SIG-M5 (cell line): ENCODE measurements at places on chromosomes 6 and 20.

DNA sequence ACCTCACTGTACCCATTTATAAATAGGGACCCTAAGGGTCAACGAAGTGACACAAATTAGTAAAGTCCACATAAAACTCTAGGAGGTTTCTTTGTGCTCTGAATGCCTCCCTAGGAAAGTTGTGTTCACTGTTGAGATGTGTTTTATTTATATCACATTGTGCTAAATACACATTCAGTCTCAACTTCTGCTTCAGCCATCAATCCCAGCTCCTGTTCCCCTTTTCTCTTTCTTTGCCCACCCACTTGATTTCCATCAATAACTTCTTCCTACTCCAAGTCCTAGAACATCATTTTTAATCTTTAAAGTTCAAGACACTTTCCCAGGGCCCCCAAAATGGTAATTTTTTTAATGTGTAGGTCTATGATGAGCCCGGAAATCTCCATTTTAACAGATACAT is 208.3 kb upstream of the RAB32 start:
- no peak for DNase-seq

DNA sequence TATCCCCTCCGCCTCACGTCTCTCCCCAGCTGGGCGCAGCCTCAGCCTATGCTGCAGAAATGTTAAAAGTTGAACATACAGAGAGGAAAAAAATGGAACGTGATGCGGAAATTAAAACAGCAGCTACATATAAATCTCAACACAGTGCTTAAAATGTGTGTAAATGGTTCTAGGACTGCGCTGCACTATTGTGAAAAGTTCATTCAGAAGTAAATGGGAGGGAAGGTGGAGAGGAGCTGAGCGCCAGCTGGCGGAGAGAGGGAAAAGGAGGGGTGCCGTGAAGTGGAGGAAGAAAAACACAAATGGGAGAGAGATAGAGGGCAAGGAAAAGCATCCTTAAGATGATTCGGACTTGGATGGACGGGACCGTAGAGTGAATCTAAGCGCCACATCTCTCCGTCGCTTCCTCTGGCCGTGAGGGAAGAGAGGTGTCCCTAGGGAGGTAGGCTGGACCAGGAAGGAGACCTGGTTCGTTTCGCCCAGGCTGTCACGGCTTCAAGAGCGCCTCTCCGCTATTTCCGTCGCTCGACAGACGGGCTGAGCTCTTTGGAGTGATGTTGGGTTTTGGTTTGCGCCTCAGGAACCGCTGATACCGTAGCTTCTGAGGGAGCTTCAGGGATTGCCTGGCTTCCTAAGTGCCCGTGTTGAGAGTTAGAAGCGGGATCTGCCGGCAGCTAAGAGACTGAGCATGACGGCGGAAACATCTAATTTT is 113.7 kb downstream of the TRIM27 start:
- no peak for DNase-seq

DNA sequence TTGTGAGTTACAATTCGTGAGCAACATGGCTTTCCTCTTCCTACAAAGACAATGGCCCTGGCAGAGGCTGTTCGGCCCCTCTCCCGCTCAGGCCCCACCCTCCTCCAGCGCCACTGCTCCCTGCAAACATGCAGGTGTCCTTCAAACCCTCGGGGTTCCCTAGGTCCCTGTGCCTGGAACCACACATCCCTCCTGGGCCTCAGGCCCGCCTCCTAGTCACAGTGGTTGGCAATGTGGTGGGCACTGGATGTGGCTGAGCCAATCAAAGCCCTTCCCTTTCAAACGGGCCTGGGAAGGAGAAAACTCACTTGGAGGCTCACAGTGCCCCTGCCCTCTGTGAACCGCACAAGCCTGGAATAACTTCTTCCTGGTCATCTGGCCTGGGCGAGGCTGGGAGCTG is 147.2 kb downstream of the TFAP2C start:
- no peak for DNase-seq

DNA sequence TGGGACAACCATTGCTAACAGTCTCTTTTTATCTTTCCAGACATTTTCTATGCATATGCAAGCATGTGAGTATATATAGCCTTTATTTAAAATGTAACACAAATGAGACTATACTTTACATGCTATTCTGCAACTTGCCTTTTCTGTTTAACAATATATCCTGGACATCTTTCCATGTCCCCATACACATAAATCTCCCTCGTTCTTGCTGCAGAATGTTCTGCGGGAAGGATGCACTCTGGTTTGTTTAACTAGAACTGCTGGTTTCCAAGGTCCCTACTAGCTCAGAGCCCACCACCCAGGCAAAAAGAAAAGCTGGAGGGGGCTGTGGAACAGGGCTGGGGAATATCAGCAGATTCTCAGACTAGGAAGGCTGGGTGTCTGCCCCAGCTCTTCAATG is 35.2 kb upstream of the CCDC167 start:
- DNase-seq = no peak

DNA sequence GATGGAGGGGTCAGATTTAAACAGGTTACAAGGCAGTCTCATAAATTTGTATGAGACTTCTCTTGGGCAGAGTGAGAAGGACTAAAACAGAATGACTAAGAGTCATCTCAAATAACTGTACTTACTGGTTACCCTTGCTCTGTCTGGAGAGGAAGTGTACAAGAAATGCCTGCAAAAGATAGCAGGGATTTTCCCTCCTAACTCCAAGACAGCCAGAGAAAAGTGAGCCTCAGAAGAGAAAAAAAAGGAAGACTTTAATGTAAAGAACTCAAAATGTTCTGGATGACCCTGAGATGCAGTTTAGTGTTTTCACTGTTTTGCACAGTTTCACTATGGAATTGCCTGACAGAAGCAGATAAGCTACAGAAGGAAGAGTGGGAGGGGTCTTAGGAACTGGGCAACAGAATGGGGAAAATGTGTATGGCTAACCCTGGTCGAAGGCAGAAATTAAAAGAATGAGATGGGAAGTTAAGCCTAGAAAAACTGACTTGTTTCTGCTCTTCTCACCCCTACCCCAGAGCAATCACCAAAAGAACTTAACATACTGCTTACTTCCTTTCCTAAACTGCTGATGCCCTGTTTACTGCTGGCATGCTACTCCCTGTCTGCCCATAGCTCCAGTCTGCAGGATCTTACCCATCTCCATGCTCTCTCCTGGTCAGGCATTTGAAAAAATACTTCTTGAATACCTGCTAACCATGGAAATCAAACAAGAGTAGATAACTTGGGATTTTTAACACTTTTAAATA is 98.1 kb upstream of the MARCKS start:
- DNase-seq = no peak

- DNase-seq = no peak
Measured at GRCh38 chr20:10864076-10864672, 190.4 kb upstream of the JAG1 start.

DNA sequence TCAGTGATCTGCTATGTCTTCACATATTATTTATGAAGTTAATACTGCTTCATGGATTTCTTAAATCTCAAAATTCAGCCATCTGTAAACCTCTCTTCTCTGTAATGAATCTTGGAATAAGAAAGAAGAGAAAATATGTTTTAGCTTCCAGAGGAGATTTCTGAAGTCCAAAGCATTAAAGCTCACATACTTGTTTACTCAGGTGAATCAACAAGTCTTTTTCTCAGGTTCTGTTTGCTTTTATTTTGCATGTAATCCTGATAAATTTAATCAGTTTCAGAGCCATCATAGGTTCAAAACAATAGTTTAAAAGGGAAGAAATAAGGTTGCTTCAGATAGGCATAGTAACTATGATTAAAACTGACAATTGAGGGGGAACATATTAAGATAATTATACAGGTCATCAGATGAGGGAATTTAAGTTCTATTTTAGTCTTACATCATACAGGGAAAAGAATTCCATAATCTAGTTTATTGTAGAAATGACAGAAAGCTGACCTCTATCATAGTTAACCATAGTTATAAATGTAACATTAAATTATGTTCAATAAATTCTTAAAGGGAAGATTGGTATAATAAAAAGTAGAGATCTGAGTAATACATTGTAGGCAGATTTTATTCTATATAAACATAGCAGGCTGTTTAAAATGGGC is 716.2 kb downstream of the EYS start:
- no peak for DNase-seq

DNA sequence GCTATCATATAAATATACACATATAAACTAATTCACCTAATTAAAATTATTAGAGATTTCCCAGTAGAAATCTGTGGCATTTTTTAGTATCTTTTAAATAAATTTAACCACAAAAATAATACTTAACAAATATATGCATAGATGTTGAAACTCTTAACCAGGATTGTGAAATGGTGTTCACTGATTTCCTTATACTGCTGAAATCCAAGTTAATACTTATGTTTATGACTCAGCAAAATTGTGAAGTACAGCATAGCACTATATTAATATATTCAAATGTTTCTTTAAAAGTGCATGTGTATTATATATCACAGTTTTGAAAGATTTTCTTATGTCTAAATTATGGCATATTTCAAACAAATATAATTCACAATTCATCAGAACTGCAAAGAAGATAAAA is 328.2 kb upstream of the MANEA start:
- no peak for DNase-seq

GRCh38 chr6:116386581-116387299 is 16.0 kb downstream of the DSE start:
- no peak for DNase-seq

DNA sequence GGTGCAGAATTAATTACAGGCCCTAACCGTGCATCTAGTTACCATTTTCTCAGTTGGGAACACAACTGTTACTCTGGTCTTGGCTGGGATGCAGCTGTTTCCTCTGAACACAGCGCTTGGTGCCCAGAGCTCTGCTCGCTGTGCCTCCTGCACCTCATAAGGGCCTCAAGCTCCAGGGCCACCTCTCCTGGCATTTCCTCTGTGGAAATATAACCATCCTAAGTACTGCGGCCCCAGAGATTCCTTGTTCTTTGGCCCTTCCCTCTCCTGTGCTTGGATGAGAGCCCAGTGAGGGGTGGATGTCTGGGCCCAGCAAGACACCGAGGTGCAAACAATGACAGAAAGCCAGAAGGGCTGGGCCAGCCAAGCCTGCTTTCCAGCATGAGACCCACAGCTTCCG is 169.9 kb upstream of the CST7 start:
- DNase-seq = no peak

GRCh38 chr20:60447703-60448102 is 489.5 kb downstream of the CDH26 start:
- no peak for DNase-seq

- DNase-seq = no peak
Measured at GRCh38 chr6:136371959-136372358, 82.3 kb upstream of the BCLAF1 start.

- DNase-seq = no peak
Measured at GRCh38 chr6:140567466-140567865, 1193.0 kb upstream of the CITED2 start.

DNA sequence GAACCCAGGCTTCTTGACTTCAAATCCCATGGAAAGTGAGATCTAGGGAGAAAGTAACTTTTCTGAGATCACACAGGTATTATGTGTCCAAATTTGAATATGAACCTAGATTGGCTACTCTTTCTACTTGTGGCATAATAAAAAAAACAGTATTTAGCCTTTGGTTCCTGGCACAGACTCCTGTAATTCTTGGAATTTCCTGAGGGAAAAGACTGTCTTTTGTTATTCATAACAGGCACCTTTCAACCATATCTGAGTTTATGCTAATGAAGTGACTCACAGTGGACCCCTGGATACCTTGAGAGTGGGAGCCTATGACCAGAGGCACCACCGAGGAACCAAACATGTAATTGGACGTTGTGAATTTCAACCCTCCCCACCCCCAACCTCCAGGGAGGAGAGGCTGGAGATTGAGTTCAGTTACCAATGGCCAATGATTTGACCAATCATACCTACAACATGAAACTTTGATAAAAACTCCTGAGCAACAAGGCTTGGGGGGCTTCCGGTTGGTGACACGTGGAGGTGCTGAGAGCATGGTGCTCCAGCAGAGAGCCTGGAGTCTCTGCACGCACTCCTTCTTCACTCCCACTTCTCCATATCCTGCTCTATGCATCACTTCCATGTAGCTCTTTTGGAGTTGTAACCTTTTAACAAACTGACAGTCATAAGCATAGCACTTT is 48.8 kb downstream of the LAMA4 start:
- no peak for DNase-seq

GRCh38 chr6:43644940-43645612 is at the start of gene RSPH9:
RSPH9 (plus strand) TSS chr6:43645036; CDS start chr6:43645099, 63 bp downstream.
- DNase-seq = no peak

- no peak for DNase-seq
Measured at GRCh38 chr6:168150551-168151320, 71.7 kb upstream of the FRMD1 start.

GRCh38 chr20:31901615-31902014 is 31.2 kb downstream of the TTLL9 start:
- no peak for DNase-seq

DNA sequence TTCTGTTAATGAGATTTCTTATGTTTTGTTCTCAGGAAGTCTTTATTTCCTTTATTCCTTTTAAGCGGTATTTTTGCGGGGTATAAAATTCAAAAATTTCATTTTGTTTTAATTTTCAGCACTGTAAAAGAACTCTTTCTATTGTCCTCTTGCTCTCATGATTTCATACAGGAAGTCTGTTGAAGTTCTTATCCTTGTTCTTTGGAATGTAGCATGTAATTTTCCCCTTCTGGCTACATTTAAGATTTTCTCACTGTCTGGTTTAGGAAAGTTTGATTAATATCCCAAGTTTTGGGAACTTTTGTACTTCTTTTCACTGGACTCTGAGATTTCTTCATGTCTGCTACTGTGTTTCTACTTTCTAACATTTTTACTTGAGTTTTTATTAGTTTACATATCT is 581.4 kb upstream of the GJE1 start:
- DNase-seq = no peak

GRCh38 chr6:75446241-75446880 is 47.2 kb downstream of the FILIP1 start:
- no peak for DNase-seq

DNA sequence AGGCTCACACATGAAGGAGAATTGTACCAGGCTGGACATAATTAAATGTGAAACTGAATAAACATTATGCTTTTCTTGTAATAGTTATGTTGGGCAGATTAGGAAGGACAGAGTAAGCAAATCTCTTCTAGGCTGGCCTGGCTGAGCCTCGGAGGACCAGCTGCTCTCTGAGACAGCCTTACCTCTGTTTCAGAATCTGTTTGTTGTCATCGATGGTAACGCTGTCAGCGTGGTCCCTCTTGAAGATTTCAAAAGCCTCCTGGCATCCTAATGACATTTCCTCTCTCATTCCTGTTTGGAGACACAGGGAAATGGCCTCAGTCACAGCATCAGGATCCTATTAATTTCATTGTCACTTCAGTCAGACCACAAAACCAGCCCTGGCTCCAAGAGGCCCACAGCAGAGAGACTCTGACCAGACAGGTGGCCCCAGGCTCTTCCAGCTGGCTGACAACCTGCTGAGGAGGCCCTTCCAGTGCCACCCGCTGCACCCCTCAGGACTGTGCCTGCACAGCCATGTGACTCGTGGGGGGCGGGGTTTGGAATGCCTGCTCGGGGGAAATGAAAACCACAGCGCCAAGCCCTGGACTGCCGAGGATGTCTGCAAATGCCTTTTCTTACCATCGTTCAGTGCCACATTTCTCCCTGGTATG is 108.5 kb upstream of the KCNK16 start:
- DNase-seq = no peak
